ENCODE measurements at places on chromosomes 3 and 15.
A peak's percentile ranks its signal among the peaks of the same experiment; 100 is the strongest.

GRCh38 chr15:99104788-99105513 is at the start of gene SYNM:
Gene SYNM (plus strand): TSS chr15:99105080. CDS start chr15:99105200, 120 bp downstream.
- DNase-seq = no peak

DNA sequence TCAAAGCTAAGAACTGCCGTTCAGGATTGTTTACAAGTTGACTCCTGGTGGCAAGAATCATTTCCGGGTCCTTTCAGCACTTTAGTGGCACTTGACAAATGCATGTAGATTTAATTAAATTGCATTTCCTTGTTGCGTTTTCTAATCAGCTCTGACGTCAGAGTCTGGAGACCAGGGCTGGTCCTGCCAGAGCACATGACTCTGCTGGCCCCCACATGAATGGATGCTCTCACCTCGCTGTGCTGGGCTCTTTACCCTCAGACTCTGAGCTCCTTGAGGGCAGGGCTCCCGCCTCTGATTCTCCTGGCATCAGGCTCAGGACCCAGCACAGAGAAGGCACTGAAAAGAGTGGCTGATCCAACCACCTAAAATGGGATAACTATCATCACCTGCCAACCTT is 69.4 kb downstream of the FEM1B start:
- no peak for DNase-seq

- no peak for DNase-seq
Measured at GRCh38 chr15:83510001-83510400, 62.9 kb downstream of the SH3GL3 start.

DNA sequence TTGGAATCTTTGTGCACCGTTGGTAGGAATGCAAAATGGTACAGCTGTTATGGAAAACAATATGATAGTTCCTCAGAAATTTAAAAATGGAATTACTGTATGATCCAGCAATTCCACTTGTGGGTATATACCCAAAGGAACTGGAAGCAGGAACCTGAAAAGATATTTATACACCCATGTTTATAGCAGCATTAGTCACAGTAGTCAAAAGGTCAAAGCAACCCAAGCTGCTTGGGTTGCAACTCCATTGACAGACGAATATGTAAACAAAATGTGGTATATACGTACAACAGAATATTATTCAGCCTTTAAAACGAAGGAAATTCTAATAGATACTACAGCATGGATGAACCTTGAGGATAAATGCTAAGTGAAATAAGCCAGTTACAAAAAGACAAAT is 35.0 kb upstream of the CAPN3 start:
- no peak for DNase-seq

DNA sequence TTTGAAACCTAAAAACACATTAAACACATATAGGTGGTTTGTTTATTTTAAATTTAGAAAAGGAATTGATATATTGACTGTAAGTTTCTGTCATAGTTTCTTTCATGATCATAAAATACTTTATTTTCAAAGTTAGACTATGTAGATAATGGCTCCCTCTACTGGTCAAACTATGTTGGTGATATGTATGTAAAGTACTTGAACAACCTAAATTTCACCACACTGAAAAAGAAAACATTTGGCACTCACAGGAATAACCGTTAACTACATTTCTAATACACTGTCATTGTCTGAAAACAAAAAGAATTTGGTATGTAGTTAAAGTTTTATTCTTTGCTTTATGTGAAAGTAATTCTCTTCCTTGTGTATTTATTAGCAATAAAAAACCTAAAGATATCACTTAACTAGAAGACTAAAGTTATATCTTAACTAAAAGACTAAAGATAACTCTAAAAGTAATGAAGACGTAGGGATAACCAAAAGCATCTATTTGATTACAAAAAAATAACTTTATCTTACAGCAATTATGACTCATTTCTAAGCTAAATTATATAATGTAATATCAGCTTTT is 427.5 kb downstream of the VGLL3 start:
- no peak for DNase-seq

DNA sequence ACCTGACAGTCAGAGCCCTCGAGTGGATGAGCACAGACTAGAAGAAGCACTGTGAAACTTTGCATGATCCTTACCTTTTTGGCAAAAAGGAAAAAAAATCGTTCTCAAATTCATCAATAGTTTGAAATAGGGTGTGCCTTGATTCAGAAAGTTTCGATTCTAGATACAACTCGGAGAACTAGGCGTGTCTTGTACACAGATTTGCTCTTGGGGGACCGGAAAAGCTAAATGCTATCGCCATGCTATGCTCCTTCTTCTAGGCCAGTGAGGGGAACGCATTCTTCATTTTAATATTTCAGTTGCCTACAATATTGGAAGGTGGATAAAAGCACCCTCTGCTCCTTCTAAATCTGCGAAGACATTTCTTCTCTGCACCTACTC is 25.0 kb downstream of the CD86 start:
- no peak for DNase-seq

- DNase-seq = no peak
Measured at GRCh38 chr15:74403991-74404563, 29.7 kb downstream of the SEMA7A start.

DNA sequence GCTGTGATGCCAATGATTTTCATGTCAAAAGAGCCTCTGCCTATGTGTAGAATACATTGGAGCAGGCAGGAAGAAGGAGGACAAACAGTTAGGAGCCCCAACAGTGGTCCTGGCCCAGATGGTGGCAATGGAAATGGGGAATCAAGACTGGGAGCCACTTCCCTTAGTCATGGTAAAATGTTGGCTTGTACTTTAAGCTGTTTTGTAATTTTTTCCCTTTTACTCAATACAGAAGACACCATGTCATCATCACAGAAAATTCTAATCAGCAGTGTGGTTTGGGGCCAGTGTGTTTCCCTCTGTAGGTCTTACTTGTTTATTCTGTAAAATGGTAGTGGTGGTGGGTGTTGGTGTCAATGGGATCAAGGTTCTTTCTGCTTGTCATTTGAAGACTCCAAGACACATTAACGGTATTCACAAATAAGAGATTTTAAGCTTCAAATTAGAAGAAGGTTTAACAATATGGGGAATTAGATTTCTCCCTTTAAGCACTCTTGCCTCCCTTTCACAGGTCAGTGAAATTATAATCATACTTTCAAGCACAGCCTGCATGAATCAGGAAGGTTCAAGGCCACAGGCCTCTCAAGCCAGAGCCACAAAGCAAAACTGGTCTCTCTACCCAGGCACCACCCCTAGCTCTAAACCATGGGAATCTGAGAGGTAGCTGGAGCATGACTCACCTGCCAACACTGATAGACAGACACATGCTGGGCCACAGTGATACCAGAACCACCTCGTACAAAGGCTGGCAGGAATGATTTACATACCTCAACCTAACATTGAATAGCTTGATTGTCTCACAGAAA is 24.9 kb downstream of the SIAH2 start:
- DNase-seq = peak; percentile 16

DNA sequence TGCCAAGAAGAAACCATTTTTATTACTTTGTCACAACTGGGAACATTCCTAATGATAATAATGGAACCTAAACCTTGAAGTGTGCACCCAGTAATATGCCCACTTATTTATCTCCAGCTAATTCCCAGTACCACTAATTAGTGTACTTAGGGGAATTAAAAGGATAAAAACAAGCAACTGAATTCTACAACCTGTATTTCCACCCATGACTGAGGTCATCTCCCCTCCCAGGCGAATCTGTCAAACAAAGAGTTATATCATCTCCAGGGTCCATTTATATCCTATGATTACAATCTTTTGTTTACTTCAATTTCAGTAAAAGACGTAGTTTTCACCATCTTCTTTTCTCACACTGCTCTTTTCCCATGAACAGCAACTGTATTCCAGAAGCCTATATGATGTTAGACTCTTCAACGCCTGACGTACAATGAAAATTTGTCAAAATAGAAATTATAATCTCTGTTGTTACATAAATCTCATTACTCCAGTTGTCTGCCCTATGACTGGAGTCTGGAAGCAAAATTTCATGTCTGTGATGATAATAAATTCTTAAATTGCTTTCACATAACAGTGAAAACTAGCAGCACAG is 177.6 kb downstream of the GOLIM4 start:
- no peak for DNase-seq

GRCh38 chr3:54755756-54756155 is 172.1 kb downstream of the LRTM1 start:
- no peak for DNase-seq

DNA sequence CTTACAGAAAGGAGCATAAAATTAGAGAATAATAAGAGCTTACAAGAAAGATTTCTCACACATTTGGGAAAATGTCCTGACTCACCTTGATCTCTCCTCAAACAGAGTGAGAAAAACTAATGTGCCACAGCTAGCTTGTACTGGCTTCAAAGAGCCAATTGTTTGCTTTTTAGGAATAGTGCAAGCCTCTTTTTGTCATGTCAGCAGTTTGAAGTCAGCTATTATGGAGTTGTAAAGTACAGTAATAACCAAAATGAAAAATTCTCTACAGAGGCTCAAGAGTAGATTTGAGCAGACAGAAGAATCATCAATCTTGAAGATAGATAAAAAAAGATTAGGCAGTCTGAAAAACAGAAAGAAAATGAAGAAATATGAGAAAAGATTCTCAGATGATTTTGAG is 313.4 kb upstream of the GPR149 start:
- no peak for DNase-seq

- DNase-seq = no peak
Measured at GRCh38 chr3:77933926-77934325, 894.0 kb downstream of the ROBO2 start.

GRCh38 chr3:132963786-132964185 is 74.4 kb upstream of the TMEM108 start:
- no peak for DNase-seq

- DNase-seq = no peak
Measured at GRCh38 chr3:172150913-172151650, 111.7 kb downstream of the FNDC3B start.

DNA sequence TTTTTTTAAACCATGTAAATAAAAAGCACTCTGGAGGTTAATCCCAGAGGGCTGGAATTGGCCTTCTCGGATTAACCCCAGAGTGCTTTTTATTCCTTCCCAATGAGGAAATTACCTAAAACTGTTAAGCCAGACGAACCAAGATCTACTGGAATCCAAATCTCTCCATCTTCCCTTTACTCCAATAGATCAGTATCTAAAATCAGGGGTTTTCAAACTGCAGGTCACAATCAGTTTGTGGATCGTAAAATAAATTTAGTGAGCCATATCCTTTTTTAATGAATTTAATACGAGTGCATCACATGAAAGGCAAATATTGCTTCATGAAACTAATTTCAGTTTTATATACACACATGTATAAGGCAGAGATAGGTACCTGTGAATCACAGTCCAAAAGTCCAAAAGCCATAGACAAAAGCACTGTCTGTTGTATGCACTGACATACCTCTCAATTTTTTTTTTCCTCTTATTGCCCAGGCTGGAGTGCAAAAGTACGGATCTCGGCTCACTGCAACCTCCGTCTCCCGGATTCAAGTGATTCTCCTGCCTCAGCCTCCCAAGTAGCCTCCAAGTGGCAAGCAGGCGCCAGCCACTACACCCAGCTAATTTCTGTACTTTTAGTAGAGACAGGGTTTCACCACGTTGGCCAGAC is 61.3 kb downstream of the TBL1XR1 start:
- DNase-seq = no peak

DNA sequence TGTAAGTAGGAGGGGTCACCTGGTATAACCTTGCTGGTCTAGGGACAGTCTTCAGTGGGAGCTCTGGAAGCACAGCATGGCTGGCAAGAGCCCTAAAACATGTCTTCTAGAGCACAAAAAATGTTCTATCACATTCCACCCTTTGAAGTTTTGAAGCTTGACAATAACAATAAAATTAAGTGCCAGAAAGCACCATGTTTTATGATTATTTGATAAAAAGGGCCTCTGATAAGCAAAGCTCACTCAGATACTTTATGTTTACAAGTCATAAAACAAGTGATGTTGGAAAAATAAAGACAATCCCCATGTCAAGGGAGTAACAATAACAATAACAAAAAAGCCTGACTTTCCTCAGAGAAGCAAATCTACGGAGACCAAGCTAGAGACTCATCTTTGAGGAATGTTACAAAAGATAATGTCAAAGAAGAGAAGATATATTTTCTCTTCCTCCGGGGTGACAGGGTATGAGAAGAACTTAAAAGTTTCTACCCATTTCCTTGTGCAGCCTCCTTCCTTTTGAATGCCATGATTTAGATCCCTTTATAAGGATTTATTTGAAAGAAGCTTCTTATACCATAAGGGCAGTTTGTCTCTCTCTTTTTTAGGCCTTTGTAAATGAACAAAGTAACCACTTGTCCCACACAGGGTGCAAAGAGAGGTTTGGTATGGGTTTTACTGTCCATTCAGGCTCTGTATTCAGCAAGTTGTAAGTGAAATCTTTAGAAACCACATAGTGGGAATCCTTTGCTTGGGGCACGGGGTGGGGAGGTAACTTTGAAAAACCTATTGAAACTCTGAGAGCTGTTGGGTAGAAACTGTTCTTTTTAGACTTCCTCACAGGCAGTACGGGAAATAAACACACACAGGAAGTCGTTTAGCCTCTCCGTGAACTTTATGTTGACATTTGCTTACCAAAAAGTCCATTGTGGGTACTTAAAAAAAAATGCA is 109.6 kb upstream of the RBMS3 start:
- DNase-seq = no peak

DNA sequence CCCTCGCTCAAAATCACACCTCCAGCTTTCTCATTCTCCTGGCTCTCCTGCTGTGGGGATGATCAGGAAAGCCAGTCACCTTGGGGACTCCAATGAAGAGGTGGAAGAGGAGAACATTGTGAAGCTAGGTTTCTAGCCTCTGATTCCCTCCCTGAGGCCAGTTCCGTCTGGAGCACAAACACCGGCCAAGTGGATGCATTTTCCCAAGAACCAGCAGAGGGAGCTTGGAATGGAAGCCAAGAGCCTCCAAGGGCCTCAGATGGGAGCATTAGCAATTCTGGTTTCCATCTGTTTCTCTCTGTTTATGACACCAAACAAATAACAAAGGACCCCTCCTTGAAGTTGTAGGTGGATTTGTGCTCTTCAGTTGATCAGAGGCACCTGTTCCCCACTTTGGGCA is 40.6 kb upstream of the NMNAT3 start:
- no peak for DNase-seq

DNA sequence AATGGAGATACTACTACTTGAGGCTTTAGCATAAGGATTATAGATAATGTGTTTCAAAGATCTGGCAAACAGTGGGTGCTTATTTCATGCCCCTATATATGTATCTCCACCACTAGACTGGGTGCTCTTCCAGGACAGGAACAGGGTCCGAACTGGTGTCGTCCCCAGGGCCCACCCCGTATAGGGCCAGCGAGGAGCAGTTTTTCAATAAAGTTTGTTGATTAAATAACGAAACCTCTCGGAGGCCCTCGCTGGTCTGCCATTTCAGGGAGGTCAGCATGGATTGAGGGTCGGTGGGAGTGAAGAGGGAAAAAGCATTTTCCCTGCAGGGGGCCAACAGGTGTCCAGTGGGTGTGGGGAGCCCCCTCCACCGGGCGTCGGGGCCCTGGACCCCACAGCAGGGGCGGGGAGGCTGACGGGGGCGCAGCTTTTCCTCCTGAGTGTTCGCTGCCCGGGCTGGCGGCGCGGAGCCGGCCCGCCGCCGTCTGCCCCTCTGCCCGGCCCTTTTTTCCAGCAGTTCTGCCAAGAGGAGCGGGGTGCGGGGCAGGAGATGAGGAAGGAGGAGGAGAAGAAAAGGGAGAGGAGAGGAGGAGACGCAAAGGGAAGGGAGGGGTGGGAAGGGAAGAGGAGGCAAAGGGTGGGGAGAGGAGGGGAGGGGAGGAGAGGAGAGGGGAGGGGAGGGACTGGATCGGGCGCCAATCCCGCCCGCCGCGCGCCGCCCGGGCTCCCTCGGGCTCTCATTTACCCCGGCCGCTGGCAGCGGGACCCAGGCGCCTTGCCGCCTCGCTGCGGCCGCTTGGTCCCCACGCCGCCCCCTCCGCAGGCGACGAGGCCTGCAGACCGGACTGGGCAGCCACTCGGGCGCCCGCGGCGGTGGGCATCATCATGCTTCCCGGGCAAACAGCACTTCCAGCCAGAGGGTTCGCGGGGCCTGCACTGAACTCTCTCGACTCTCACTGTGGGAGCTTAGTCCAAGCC is 66.3 kb downstream of the ISG20 start:
- DNase-seq = no peak

Measured in activated T-cell treated with anti-CD3 and anti-CD28 coated beads for 4 hours (primary cell).